ENCODE measurements at places on chromosomes 2 and 18. TPM values are rescaled to one million over a fixed set of nuclear protein-coding genes. Genes with fewer than 3 reads are reported as not detected.

DNA sequence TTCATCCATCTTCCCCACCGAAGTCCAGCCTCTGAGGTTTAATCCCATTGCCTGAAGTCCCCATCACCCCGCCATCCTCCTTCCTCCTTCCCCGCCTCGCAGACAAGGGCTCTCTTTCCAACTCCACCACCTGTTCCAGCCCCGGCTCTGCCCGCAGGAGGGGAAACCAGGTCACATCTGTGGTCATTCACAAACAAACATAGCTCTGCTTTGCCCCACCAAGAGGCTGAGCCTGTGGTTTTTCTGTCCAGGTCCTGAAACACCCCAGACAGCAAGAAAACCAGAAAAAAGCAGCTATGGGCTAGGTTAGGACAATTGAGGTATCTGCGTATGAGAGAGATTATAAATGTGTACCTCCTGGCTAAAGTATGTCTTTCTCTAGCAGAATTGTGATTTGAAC lies 144.7 kb downstream of the GLI2 start:
- DNase-seq: no peak

DNA sequence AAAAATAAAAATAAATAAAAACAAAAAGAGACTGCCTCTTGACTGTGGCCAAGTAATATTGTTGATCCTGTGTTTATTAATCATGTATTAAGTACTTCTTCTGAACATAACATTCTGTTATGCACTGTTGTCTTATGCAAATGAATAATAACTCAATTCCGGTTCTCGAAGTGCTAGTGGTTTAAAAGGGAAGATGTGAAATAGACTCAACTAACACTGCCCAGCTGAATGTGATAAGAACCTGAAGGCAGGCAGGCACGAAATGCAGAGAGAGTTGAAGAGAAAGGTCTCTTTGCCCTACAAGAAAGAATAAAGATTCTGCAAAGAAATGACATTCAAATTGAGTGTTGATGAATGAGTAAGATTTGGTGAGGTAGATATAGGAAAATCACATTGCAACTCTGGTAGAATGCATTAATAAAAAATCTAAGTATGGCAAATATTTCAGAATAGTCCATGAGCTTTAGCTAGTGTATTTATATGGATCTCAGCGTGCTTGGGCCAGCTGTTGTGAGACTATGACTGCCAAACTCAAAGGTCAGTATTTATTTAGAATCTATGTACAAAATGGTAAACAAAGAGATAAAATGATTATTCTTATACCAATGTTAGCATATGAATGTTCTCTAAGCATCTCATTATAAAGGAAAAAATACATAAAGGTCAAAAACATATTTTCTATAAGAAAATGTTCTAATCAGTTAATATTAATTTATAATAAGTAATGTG lies 352.3 kb upstream of the CDH7 start:
- DNase-seq: no peak

GRCh38 chr2:120533625-120534024 lies 187.7 kb downstream of the INHBB start:
- no peak for DNase-seq

- DNase-seq: no peak
These were observed 199.4 kb downstream of the SATB2 start for GRCh38 chr2:199258291-199258690.

GRCh38 chr2:202679980-202680379 lies 45.2 kb downstream of the FAM117B start:
- DNase-seq: no peak

GRCh38 chr2:211631503-211631902 lies 907.1 kb downstream of the ERBB4 start:
- DNase-seq: no peak

DNA sequence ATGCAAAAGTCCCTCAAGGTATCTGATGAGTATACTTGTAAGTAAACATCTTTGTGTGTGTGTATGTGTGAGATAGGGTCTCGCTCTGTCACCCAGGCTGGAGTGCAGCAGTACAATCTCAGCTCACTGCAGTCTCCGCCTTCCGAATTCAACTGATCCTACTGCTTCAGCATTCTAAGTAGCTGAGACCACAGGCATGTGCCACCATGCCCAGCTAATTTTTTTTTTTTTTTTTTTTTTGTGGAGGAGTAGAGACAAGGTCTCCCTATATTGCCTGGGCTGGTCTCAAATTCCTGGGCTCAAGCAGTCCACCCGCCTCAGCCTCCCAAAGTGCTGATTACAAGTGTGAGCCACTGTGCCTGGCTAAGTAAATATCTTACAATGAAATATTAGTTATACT lies 23.2 kb downstream of the ADAM17 start:
- DNase-seq: no peak

DNA sequence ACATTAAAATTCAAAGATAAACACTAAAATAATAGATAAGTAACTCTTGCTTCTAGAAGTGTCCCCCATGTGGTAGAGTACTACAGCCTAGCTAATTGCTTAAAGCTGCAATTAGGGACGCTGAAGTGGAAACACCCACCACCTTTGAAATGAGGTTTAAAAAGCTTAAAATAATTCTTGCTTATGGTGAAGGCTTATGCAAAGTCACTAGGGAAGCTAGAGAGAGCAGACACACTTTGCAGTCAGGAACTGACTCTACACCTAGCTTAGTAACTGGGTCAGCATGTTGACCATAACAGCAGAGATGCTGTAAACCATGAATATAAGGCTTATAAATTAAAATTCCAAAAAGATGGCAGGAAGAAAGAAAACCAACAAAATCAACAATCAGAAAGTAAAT lies 65.4 kb upstream of the DSG1 start:
- DNase-seq: no peak

Gene TXNDC2
- total RNA-seq: not detected

Gene MYO3B
- total RNA-seq: 1.8 TPM

Gene MORN2
- total RNA-seq: 9.9 TPM

Gene MFSD6
- total RNA-seq: 33.5 TPM

Gene PSMA8
- not detected for total RNA-seq

Gene ST8SIA5
- 9.0 TPM for total RNA-seq

Measured in tongue (tissue), 3 donors.